ENCODE measurements at places on chromosomes 3 and 15.

DNA sequence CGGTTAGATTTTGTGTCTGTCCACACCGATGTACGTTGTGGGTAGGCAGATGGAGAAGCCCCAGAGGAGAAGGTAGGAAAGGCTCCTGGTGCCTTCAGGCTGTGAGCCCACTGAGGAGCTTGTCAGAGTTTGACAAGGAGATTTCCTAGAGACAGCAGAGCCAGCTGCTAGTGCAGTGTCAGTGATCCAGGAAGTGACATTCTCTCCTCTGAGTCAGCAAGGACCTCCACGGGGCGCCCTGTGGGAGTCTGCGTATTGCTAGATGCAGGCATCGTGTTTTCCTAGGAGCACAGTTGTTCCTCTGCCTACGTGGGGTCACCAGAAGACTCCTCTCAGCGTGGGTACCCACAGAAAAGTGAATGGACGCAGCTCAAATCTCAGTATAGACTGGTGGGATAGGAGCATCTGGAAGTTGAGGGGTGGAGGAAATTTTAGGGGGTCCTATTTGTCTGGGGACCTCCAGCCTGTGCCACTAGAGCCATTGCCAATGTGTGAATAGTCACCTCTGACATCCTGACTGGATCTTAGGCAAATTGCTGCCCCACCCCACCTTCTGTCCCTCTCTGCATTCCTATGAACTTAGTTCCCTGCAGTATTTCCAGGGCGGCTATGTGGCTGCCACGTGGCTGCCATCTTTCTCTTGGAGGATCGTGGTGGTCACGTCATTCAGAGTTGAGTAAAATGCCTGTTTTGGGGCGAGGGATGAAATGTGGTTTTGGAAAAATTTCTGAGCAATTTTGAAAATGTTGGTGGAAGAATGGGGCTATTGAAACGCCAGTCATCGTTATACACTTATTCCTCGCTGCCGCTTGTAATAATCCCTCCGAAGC, 84.8 kb upstream of the KLHL25 start:
- DNase-seq = no peak

- DNase-seq = no peak
Observed at GRCh38 chr3:183259087-183259486, 6.0 kb downstream of the B3GNT5 start.

DNA sequence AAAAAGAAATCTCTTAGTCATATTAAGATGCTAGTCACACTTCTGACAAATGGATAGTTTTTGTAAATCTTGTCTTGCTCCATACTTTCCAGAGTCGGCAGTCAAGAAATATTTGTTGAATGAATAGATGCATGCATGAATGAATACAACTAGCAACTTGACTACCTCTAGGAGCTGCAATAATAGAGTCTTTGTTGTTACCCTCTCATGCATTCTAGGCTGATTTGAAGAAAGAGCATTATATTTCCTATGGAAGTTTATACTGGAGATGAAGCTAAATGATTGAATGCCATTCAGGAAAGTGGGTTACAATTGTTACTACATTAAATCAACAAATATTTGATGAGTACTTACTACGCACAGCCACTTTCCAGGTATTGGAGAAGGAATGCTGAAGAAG, 18.1 kb upstream of the TRAT1 start:
- DNase-seq = no peak

DNA sequence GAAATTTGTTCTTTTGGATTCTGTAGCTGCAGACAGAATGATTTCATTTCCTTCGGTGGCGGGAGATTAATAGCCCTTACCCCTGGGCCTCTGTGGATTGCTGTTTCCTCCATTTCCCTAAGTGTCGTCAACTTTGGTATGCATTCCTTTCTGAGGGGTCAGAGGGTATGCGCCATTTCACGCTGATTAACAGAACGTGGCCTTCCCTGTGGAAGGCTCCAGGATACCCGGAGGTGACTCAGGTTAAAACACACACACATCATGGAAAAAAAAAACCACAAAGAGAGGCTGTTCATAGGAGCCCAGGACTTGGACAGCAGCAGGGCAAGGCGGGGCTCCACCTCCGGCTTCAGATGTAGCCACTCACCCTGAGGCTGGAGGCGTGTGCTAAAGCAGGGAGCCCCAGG, 51.9 kb downstream of the EPHB1 start:
- no peak for DNase-seq
